GM19239 (cell line): ENCODE measurements at places on chromosomes 2 and 18.

DNA sequence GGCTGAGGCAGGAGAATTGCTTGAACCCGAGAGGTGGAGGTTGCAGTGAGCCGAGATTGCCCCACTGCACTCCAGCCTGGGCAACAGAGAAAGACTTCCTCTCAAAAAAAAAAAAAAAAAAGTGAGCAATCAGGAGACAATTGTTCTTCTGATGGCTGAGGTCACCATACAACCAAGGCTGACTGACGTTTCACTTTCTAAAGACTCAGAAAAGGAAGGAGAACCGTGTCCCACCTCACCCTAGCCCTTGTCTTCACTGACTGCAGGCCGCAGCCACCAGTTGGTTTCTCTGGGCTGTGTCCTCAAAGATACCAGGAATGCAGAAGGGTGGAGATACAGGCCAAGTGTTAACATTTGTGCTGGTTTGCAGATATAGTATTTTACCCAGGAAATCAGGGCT lies 7.7 kb upstream of the SLC35F6 start:
- DNase-seq, result no peak

DNA sequence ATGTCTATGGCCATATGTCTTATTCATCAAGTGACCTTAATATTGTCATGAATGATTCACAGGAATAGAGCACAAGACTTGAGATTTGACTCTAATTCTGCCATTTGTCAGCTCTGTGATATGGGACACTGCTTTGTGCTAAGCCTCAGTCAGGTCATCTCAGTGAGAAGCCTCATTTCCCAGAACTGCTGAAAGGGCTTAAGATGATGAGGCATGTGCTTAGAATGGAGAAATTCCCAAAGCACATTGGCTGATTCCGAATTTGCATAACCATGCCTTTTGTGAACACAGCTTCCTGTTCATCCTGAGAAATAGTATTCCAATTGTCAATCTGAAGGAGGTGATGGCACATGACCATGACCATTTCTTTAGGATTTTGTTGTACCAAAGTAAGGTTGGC lies 218.1 kb downstream of the ALK start:
- no peak for DNase-seq

GRCh38 chr18:48841381-48842258 lies 109.1 kb downstream of the SMAD7 start:
- DNase-seq, result no peak

GRCh38 chr2:101295895-101296294 lies 12.6 kb downstream of the RNF149 start:
- DNase-seq, result no peak

DNA sequence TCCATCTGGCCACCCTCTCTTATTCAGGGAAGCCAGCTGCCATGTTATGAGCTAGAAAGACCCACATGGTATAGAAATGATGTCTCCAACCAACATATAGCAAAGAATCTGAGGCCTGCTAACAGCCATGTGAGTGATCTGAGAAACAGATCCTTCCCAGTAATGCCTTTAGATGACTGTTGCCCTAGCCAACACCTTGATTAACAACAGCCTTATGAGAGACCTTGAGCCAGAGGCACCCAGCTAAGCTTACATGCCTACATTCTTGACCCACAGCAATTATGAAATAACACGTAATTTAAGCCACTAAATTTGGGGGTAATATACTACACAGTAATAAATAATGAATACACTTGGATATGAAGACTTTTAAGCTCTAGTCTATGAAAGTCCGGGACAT lies 13.0 kb downstream of the KANSL1L start:
- DNase-seq, result no peak

DNA sequence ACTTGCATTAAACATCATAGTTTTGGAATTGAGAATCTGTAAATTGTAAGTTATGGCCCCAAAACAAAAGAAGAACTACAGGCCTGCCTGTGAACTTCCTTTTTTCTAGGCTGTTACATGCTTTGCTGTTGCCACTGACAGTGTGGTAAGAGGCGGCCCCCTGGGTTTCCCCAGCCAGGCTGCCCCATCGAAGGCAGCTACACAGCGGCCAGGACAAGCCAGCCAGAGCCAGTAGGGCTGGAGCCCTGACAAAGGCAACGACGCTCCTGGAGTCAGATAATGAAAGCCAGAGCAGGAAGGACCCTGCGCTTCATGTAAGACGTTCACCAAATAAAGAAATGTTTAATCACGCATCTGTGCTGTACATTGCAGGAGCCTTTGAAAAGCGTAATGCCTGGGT lies 55.0 kb downstream of the ANKRD44 start:
- DNase-seq, result peak; percentile 58

GRCh38 chr18:60246606-60247005 lies 126.0 kb downstream of the MC4R start:
- DNase-seq, result peak; percentile 22

GRCh38 chr2:132627536-132627935 lies 42.5 kb downstream of the LYPD1 start:
- no peak for DNase-seq

GRCh38 chr2:70789304-70790135 lies 923 bp downstream of the FIGLA start:
- no peak for DNase-seq

- DNase-seq, result no peak
Measured at GRCh38 chr2:61116302-61116701, 45.7 kb upstream of the C2orf74 start.

GRCh38 chr18:69705987-69706386 lies 241.7 kb downstream of the CD226 start:
- DNase-seq, result no peak

- DNase-seq, result no peak
Measured at GRCh38 chr2:240644171-240644651, 18.9 kb downstream of the GPR35 start.
